ENCODE measurements at places on chromosomes 12 and 14.

DNA sequence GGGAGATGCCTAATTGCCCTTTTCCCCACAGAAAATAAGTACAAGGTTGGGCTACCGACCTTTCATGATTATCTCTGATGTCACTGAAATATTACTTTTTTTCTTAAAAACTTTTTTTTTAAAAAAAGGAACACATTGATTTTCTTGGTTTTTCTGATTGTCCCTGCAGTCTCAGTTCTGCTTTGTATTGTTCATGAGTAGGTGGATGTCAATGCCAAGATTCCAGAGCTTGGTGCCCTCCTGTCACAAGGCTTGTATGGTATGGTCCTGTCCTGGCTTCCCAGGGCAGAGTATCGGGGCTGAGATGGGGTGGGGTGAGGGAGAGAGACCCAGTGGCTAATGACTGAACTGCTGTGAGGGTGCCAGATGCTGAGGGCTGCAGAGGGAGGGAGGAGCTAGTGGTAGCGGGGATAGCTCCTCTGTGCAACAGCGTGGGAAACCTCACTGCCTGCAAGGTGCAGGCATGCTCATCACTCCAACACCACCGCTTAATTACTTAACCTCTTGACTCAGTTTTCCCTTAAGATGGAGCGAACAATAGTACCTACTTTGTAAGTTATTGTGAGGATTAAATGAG is 4.4 kb upstream of the CTDSP2 start:
- DNase-seq = no peak

GRCh38 chr12:139585-139984 is 73.0 kb downstream of the IQSEC3 start:
- no peak for DNase-seq

DNA sequence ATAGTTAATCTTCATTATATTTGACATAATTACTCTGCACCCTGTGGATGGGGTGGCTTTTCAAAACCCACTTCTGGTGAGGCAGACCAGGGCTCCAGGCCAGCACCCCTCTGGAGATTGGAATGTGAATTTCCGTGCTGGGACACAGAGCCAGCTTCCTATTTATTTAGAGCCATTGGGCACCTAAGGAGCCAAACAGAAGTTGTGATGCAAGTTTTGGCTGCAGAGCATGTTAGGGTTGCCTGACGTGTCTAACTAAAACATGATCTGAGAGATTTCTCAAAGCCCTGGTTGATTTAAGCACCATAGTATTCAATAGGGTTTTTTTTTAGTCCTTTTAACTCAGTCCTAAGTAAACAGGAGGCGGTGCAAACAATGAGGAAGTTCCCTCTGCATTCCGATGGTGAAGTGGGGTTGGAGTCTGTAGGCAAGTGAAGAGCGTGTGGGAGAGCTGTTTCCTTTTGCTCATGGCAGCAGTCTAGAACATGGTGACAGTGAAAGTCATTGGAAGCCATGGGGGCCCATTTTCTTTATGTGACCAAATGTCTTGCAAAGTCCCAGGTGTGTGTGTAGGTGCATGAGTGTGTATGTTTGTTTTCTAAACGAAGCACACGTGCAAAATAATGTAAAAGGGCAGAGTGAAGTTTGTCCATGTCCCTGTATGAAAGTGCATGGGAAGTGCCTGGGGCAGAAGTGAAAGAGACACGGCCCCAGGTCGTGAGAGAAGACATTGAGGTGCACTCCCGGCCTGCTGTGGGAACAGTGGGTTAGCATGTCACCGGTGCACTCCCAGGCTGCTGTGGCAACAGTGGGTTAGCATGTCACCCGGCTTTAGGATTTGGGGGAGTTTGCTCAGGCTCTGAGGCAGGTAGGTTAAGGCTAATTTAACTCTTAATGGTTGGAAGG is 117.7 kb downstream of the PRKCH start:
- DNase-seq = no peak

DNA sequence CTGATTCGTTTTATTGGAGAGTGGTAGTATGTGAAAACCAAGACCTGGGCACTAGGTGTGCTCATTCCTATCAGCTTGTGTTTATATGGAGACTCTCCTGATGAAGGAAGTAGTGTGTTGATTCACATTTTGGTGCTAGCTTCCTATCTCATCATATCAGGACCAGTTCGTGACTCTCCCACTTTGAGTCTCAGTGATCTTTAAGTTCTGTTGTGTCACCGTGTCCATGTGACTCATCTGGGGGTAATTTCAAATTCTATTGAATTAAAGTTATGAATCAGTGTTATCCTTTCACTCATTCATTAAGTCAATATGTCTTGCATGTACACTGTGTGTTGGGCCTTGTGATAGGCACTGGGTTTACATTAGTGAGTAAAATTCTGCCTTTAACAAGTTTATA is 180.2 kb downstream of the CACNA1C start:
- DNase-seq = peak; percentile 28

- no peak for DNase-seq
Observed at GRCh38 chr12:115953450-115953849, 324.0 kb downstream of the MED13L start.

DNA sequence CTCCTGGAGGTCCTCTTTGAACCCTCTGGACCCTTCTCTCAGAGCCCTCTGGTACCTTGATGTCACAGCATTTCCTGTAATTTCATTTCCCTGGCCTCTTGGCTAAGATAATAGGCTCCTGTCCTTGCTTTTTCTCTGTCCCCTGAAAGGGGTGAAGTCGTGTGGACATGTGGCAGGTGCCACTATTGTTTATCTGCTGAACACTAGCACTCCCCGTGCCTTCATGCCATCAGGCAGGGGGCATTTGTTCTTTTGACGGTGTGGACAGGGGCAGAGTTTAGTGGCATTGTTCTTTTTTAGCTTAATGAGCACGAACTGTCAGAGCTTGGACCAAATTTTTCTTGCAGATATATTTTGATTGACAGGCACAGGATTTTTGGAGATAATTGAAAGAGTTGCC is 166.0 kb downstream of the RGS6 start:
- no peak for DNase-seq

Measured in amniotic stem cell (primary cell).